ENCODE measurements at places on chromosomes 1 and 21.

DNA sequence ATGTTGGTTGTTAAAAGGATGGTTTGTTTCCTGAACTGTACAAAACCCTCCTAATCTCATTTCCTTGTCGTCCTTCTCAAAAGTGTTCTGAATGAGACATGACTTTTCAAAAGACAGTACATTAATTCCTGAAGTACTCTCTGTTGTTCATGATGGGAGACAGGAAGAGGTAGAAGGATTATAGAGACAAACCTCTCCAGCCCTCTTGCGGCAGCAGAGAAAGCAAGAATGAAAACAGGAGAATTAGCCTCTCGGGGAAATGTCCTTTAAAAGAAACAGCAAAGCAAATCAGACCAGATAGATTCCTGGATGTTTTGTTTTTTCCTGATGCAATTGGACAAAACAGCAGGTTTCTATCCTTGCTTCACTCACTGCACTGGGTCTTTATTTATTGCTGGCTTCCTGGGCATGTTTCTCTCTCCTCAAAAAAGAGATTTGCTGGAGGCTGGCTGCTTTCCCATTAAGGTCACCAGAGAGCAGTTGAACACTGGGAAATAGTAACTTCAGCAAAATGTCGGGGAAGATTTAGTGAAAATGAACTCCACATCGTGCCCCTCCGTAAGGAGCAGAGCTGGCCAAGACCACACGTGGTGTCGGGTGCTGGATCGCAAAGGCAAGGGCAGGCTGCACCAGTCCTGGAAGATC is 145.8 kb upstream of the SYT6 start:
- no peak for DNase-seq

DNA sequence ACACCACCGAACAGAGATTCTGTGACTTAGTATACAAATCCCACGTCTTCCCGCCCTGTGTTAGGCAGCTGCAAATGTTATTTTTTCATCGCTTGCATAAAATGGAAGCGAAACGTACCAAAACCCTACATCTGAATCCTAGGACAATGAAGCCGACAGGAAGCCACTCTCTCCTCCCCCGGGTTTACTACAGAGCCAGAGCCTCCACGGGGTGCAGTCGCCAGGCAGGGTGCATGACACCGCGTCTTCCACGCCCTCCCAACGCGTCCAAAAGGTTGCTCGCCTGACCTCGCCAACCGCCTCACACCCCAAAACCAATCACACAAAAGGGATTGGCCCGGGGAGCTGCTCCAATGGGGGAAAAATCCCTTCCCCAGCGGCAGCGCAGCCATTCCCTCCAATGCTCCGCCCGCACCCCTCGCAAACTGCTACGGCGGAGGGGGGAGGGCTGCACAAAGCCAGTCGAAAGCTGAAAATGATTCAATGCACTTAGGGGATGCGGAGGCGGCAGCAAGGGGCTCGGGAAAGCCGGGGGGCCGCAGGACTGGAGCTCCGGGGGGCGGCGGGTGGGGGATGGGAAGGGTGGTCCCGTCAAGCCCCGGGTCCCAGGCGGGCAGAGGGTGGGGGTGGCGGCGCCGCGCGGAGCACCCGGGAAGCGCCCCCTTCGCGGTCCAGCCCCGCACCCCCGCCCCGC is 701 bp downstream of the CEP170 start:
- DNase-seq: peak; percentile 31

GRCh38 chr1:145927916-145928643 is 796 bp upstream of the RBM8A start:
- DNase-seq: no peak

DNA sequence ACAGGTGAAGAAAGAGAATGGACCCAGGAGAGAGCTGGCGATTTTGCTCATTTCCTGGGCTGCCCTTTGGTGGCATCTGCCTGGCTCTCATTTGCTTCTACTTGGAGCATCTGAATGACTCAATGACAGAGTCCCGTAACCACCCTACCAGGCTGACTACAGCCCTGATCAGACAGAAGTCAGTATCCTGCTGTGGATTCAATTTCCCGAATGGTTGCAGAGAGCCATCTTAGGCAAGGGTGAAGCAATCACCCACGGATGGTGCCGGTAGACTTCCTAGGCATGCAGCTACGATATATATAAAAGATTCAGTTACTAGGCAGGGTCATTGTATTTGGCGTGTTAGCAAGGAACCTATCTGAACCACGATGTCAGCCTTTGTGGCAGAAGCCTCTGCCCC is 10.2 kb downstream of the AJAP1 start:
- no peak for DNase-seq

GRCh38 chr1:89855413-89856123 is 34.7 kb downstream of the LRRC8D start:
- no peak for DNase-seq

GRCh38 chr1:19665496-19666465 is 1.1 kb downstream of the HTR6 start:
- no peak for DNase-seq

GRCh38 chr1:232795497-232796053 is 9.6 kb upstream of the MAP10 start:
- DNase-seq: no peak

DNA sequence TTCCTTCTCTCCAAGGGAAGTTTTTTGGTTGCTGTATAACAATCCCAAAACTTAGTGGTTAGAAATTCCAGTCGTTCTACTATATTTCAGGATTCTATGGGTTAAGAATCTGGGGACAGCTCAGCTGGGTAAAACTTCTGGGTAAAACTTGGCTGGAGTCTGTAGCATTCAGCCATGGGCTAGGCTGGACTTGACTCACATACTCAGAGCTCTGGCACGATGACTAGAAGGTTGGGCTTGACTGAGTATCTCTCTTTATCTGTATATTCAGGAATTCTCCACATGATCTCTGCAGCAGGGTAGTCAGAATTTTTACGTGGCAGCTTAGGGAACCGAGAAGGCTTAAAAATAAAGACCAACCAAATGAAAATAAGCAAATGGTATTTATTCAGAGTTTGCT is 28.2 kb upstream of the HRNR start:
- DNase-seq: no peak

DNA sequence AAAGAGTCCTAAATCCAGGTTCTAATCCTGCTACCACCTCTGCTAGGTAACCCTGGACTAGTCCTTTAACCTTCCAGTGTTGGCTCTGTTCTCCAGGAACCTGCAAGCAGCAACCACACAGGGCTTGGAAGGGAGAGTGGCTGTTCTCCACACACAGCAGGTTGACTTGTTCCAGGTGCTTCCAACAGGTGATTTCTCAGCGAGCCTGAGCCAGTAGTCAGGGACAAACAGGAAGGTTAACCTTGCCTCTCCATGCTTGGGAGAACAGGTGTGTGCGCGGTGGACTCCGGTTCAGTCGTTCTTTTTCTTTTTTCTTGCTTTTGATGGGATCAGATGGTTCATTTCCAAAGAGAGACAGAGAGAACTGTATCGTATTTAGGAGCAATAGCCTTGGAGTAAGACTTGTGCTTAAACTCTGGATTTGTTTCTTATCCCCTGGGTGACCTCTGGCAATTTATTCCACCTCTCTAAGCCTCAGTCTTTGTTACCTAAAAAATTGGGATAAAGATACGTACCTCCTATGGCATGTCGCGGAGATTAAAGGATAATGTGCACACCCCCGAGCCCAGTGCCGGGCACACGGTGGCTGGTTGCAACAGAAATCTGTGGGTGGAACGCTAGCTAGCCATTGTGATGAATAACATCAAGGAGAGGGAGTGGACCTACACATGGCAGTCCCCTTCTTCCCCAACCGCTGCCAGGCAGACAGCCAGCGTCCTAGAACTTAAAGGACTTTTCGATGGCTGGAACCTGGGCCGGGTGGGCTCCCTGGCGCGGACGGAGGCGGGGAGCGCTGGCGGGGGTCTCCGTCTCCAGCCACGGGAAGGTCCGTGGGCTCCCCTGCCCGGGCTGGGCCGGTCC is 583 bp upstream of the CACHD1 start:
- DNase-seq: no peak

GRCh38 chr1:206722751-206723461 is 38.2 kb downstream of the MAPKAPK2 start:
- no peak for DNase-seq

GRCh38 chr1:89454845-89455521 is 69.6 kb upstream of the LRRC8B start:
- peak; percentile 34 for DNase-seq

DNA sequence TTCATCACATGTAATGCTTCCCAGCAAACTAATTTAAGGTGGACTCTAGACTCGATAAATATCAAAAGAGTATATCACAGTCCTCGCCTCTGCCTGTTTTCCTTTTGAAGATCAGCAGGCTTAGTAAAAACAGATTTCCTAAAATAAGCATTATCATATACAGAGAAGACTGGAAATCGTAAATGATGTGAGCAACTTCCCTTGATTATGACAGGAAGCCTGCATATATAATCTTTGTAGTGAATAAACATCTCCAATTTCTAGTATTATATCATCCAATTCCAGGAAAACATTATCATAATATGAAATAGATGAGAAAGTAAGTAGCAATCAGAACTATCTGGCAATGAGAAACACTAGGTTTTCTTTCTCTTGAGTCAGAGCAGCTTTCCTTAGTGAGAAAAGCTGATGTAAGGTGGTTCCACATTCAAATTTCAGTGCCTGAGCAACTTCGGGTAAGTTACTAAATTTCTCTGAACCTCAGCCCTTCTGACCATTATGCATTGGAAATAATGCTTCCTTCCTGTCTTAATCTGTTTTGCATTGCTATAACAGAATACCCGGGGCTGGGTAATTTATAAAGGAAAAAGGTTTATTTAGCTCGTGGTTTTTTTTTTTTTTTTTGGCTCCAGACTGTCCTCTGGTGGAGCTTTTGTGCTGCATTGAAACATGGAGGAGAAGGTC is 12.6 kb upstream of the POU2F1 start:
- DNase-seq: no peak

DNA sequence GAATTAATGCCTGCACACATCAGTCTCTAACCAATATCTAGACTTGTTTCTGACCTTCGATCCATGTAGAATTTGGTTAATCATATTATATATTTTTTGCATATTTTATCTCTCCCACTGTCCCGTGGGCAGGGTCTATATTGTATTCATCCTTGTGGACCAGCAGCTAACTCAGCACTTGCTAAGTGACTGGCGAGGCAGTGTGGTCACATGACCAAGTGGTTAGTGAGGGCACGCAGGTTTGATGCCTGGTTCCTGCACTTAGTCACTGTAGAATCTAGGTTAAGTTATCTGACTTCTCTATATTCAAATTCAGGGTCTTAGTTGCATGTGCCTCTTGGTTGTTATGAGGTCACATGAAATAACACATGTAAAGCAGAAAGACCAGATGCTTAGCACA is 120.5 kb downstream of the UBE2U start:
- DNase-seq: no peak

DNA sequence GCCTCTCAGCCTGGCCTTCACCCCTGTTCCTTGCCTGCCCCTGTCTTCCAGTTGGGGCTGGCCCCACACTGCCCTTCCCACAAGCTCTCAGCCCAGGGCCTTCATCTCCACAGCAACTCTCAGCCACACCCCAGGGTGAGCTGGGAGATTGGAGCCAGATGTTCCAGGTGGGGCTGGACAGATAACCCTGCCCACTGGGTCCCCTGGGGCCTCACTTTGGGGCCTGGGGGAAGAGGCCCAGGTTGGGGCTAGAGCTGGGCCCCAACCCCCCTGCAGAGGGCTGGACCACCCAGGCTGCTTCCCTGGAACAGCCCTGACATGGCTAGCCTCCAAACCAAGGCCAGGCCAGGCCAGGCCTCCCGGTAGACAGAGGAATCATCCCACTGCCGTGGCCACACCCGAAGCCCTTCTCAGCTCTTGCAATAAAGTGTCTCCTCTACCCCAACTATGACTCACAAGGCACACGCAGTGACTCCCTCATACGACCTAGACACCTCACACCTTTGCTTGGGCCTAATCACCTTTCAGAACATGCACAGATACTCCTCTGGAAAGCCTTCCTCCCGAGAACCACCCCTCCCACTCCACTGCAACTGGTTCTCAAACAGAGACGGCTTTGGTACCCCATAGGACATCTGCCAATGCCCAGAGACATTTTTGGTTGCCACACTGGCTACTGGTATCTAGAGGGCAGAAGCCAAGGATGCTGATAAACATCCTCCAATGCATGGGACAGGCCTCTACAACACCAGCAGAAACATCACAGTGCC is 22.2 kb downstream of the SLC2A1 start:
- DNase-seq: no peak
